A549 treated with Mapracorat at 1 μM for 4 hours (cell line): ENCODE measurements at places on chromosomes 11 and 22. TPM values are rescaled to one million over a fixed set of nuclear protein-coding genes. Genes with fewer than 3 reads are reported as not detected.

Gene ALG8
- total RNA-seq, result 54.0 to 65.6 TPM (median 63.0 TPM) in 5 replicates

Gene SCUBE2
- total RNA-seq, result 0.35 to 0.76 TPM (median 0.42 TPM) in 5 replicates

Gene HSPB2
- total RNA-seq, result 0.13 TPM in 1 of 5 replicates, not detected in the others

Gene KCNC1
- total RNA-seq, result 0.05 to 0.15 TPM (median 0.10 TPM) in 5 replicates

Gene UPK3A
- total RNA-seq, result not detected in 5 replicates

Gene UBASH3B
- 31.4 to 44.0 TPM (median 42.0 TPM) in 5 replicates for total RNA-seq

Gene SOX6
- total RNA-seq, result 0.01 to 0.15 TPM in 2 of 5 replicates, not detected in the others

Gene SLC25A18
- 0.13 to 0.45 TPM (median 0.29 TPM) in 5 replicates for total RNA-seq

Gene OR8A1
- total RNA-seq, result not detected in 5 replicates

Gene DDI1
- not detected in 5 replicates for total RNA-seq

Gene DBX1
- total RNA-seq, result not detected in 5 replicates

Gene NPAS4
- not detected in 5 replicates for total RNA-seq

Gene DDX6
- total RNA-seq, result 19.5 to 29.5 TPM (median 23.9 TPM) in 5 replicates

Gene FIBIN
- not detected in 5 replicates for total RNA-seq

Gene KDM4E
- not detected in 5 replicates for total RNA-seq

Gene SHANK3
- 2.7 to 5.5 TPM (median 4.5 TPM) in 5 replicates for total RNA-seq

Gene ENTHD1
- total RNA-seq, result not detected in 5 replicates

Gene SLC6A5
- not detected in 5 replicates for total RNA-seq

Gene DSCAML1
- total RNA-seq, result 0.24 to 0.60 TPM (median 0.37 TPM) in 5 replicates

Gene VSIG10L2
- not detected in 5 replicates for total RNA-seq

Gene ARL14EP
- 10.9 to 14.5 TPM (median 12.7 TPM) in 5 replicates for total RNA-seq

Gene RASD2
- 0.63 to 0.78 TPM (median 0.67 TPM) in 5 replicates for total RNA-seq

Gene CCDC87
- total RNA-seq, result 0.60 to 0.67 TPM (median 0.63 TPM) in 5 replicates

Gene HDAC10
- 6.5 to 14.1 TPM (median 12.6 TPM) in 5 replicates for total RNA-seq

Gene OR2AT4
- not detected in 5 replicates for total RNA-seq

Gene SMARCB1
- 50.1 to 53.5 TPM (median 52.8 TPM) in 5 replicates for total RNA-seq

Gene HDHD5
- total RNA-seq, result 34.1 to 46.1 TPM (median 44.1 TPM) in 5 replicates

Gene TMEM184B
- 39.0 to 53.3 TPM (median 52.6 TPM) in 5 replicates for total RNA-seq

Gene RAB36
- 7.0 to 8.4 TPM (median 7.8 TPM) in 5 replicates for total RNA-seq

Gene OR52H1
- total RNA-seq, result not detected in 5 replicates

Gene CBLIF
- not detected in 5 replicates for total RNA-seq

Gene SMIM38
- total RNA-seq, result 0.06 to 0.11 TPM in 2 of 5 replicates, not detected in the others

Gene KRTAP5-7
- not detected in 5 replicates for total RNA-seq
